Lower lobe of right lung (tissue), 2 donors: ENCODE measurements at places on chromosomes 3 and 15. TPM values are rescaled to one million over a fixed set of nuclear protein-coding genes. Genes with fewer than 3 reads are reported as not detected.
A peak's percentile ranks its signal among the peaks of the same experiment; 100 is the strongest.

EIF1B gene
- total RNA-seq, result 55.5 TPM

DNA sequence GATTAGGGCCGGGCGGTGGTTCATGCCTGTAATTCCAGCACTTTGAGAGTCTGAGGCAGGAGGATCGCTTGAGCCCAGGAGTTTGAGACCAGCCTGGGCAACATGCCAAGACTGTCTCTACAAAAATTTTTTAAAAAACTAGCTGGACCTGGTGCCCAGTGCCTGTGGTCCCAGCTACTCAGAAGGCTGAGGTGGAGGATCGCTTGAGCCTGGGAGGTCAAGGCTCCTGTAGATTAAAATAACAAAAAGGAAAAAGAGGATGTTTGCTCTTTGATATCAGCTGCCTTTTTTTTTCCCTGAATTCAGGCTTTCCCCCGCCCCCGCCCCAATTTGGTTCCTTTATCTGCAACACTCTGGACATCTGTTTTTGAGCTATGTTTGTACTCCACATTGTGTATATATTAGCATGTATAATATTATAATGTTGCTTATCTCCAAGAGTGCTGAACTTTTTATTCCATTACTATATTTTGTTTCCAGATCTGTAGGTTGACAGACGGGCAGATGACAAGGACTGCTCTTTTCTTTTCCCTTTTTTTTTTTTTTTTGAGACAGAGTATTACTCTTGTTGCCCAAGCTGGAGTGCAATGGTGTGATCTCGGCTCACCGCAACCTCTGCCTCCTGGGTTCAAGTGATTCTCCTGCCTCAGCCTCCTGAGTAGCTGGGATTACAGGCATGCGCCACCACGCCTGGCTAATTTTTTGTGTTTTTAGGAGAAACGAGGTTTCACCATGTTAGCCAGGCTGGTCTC lies 4.6 kb downstream of the SNAP23 start:
- H3K27me3 ChIP-seq, result no peaks in the 10 kb centered on the region
- no peak overlapping the region for H3K4me3 ChIP-seq
- DNase-seq, result no peak
- H3K36me3 ChIP-seq, result no peaks in the 10 kb centered on the region
- H3K27ac ChIP-seq, result peak overlapping the region; percentile 61
- H3K4me1 ChIP-seq, result peaks cover 75% of the 10 kb centered on the region

DNA sequence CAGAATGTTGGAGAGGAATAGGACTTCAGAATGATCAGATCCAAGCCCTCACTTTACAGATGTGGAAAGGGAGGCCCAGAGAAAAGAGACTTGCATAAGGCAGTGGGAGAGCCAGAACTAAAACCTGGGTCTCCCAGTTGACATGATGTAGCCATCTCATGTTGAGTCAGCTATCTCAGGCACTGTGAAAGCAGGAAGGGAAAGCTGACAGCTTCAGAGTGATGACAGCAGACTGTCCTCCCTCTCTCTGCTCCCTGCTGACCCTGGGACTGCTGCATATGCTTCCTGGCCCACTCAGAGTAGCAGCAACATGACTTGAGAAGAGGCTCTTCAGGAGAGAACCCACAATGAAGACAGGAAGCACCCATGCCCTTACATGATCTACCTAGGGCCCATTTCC lies 14.7 kb downstream of the FHIT start:
- H3K36me3 ChIP-seq, result no peaks in the 10 kb centered on the region
- H3K27me3 ChIP-seq, result no peaks in the 10 kb centered on the region
- no peak for DNase-seq
- H3K27ac ChIP-seq, result no peak overlapping the region
- peaks cover 8% of the 10 kb centered on the region for H3K4me1 ChIP-seq

GRCh38 chr15:77163781-77164384 lies 93.0 kb upstream of the TSPAN3 start:
- no peaks in the 10 kb centered on the region for H3K36me3 ChIP-seq
- peaks cover 21% of the 10 kb centered on the region for H3K4me1 ChIP-seq
- no peak for DNase-seq
